ENCODE measurements at places on chromosomes 7 and 10. TPM values are rescaled to one million over a fixed set of nuclear protein-coding genes. Genes with fewer than 3 reads are reported as not detected.
A peak's percentile ranks its signal among the peaks of the same experiment; 100 is the strongest.

DNA sequence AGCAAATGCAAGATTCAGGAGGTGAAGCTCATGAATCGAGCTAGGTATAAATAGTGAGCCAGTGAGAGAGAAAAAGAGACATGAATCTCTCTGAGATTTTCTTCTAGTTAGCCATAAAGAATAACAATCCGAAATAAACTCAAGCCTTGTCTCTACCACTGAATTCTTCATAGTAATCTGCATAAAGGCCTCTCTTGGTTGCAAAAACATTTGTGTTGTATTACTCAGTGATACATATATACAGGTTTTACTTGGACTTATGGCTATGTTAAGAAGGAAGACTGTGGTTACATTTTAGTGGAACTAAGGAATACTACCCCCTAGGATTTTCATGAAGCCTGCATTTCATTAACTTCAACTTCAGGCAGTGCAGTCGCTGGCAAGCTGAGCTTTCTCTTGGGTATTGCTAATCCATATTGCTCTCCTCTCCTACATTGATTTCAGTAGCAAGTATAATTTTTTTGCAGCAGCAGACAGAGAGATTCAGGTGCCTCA, 72.7 kb upstream of the TRIL start:
- DNase-seq, result no peak

GRCh38 chr10:6743291-6743849, 163.3 kb upstream of the PRKCQ start:
- DNase-seq, result no peak

FOXK1 gene
- total RNA-seq, result 20.8 TPM

DNA sequence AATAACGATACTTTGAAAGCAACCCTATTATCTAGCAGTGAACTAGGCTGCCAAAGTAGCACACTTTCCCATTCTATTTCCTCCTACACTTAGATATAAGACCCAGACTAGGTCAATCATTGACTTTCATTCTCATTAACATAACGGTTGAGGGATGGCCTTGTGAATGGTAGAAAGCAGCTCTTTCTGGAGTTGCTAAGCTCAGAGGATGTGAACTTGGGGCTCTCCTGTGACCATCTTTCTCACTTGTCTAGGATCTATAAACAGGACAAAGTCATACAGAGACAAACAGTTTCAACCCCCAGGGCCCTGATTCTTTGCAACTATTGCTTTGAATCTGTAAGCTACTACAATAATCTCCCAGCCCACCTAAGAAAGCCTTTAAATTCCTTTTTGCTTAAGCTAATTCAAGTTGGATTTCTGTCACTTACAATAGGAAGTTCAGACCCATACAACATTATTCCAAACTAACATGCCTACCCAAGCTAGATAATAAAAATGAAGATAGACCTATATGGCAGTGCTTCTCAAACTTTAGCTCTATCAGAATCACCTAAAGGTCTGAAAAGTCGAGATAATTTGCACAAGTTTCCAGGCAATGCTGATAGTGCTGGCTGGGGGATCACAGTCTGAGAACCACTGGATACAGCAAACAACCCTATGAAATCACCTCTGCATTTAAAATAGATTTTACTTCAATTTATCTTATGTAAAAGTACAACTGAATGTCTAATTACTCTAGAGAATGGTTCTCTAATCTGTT, 16.7 kb downstream of the P4HA1 start:
- no peak for DNase-seq

DNA sequence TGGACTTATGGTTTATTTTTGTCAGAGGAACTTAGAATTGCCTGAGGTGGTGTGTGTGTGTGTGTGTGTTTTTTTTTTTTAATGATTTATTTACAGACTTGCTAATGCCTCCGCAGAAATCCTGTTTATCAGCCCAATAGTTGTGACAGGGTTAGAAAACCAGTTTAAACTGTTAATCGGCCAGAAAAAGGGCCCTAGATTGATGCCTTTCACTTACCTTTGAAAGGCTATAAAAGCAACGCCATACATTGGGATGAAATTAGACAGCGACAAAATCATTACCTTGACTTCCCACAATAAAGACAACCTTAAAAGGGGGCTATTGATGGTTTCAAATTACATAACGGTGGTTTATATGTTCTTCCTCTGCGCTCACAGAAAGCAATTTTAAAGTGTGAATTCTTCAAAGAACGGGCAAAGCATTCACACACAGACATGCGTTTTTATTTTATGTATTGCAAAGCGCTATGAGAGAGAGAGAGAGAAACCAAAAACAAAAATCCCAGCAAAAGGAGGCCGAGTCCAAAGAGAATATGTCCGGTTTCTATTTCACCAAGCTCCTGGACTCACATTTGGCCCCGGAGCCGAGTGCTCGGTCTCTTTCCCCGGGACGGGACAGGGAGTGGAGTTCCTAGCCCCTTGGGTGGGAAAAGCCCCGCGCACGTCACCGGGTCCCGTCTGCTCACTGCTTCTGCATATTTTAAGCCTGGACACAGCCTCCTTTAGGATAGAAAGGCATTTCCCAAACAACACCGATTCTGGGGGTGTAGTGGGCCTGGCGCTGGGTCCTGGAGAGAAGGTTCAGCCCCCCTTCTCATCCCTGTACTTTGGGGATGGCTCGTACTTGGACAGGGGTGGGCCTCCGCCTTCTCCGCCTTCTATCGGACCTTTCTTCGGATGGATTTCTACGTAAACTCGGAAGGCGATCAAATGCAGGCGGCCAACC, 26.8 kb upstream of the VAX1 start:
- DNase-seq, result no peak

DNA sequence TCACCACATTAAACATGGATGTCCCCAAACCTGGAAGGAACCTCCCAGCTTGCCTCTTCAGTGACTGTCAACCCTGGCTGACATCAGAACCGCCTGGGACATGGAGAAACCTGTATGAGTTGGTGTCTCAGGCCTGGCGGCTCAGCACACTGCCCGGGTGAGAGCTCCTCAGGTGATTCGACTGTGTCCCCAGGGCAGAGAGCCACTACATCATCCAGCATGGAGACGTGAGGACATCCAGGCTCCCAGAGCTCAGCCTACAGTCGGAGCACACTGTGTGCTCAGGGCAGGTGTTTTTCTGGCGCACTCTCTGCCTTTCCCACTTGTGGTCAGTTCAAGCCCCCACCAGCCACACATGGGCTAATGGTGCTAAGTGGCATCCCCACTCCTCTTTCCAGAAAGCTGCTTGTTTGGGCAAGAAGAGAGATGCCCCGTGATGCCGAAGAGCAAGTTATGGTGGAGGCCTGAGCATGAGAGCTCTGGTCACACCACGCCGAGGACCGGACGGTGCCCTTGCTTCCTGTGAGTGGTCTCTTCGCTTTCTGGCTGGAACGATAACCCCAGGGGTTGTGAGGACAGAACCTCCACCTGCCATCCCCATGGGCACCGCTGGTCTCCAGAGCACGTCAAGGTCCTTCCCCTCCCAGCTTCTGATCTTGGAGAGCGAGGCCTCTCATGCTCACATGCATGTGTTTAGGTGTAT, 38.5 kb downstream of the AMZ1 start:
- no peak for DNase-seq

DNA sequence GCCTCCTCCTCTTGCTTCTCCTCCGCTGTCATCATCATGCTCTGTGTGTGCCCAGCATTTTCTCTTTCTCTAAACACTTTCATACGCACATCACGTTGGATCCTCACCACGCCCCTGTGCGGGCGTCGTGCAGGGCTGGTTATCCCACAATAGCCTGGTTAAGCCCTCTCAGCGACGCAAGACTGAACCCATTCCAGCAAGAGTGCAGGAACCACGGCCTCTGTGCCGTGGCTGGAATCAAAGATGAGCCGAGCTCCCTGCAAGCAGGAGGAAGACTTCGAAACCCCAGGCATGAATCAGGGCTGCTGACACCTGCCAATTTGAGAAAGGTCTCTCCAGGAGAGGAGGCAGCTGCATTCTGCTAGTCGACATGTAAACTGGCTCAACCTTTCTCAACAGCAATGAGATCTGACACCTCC, 74.8 kb upstream of the FOXK1 start:
- peak; percentile 8 for DNase-seq

DNA sequence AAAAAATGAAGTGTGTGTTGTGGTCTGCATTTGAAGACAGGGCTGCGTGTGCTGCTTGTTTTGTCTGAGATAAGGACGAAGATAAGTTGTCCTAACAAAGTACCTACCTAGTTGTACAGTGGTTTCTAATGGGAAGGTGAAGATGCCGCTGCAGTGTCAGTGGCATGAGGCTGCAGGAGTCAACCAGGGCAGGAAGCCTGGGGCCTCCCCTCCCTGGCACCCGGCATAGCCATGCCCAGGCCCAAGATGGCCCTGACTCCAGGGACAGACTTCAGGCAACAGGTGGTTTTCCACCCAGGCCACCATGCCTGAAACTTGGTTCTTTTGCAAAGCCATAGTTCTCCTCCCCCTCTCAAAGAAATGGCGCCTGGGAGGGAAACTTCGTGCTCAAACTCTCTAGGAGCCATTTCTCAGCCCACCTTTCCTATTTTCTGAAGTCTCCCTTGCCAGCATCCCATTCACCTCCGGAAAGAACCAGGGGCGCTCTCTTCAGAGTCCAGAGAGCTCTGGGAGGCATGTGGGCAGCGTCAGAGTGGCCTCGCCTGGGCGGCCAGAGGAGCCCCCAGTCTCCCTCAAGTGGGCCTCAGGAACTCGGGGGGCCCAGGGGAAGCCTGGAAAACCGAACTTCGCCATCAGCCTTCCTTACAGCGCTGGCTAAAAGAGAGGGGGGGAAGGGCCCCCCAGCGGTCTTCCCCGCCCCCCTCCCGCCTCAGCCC, 2.1 kb upstream of the KAT6B start:
- DNase-seq, result no peak

HOXA3 gene
- 2.2 TPM for total RNA-seq

DNA sequence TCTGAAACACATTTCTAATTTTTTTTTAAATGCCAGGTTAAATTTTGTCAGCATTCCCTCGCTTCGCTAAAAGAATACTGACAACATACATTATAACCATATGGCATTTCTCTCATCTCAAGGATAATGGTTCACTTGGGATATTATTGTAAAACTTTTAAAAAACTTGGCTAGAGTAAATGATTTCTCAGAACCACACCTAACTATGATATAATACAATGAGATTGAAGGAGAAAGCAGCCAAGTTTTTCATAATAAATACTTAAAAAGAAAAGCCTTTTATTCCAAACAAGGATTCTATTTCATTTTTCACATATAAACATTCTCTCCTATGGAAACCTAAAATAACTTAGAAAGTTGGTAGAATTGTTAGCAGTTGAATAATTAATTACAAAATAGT, 413.9 kb downstream of the HGF start:
- DNase-seq, result no peak

GRCh38 chr7:74061840-74062539, 21.6 kb upstream of the LIMK1 start:
- peak; percentile 57 for DNase-seq

GRCh38 chr7:95424716-95425115, 10.1 kb downstream of the PON2 start:
- no peak for DNase-seq

GRCh38 chr10:98478430-98479222, 31.9 kb upstream of the HPS1 start:
- no peak for DNase-seq

GRCh38 chr7:7188091-7188490, 5.7 kb downstream of the C1GALT1 start:
- DNase-seq, result no peak

- DNase-seq, result peak; percentile 12
These were observed 28.2 kb downstream of the IL15RA start for GRCh38 chr10:5949009-5949759.

DNA sequence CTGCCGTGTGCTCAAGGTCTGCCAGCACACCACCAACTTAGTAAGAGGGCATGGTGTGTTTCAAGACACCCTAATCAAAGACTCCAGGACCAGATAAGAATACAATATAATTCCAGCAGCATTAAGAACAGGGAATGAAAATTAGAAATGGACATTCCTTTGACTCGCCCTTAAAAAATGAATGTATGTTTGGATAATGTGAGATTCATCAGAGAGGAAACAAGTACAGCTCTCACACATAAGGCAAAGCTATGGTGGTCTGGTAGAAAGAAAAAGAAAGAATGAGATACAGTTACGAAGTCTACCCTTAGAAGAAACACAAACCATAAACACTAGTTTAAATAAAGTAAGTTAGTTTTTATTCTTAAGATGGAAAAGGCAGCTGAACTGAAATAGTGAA, 174.8 kb upstream of the ANK3 start:
- DNase-seq, result no peak

DNA sequence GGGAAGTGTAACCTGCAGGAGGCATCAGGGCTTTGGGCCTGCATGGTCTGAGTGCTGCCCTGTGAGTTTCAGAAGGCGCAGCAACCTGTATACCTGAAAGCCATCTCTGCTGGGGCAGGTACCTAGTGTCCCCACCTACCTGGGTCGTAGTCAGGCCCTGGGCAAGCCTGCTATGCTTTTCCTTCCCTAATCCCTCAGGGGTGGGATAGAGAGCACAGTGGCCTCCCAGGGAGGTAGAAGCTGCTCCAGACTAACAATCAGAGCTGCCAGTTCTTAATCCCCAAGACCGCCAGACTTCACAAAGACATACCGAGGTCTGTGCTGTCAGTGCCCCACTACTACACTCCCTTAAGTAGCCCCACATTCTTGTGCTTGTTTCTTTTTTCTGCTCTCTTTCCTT, 52.0 kb downstream of the PTEN start:
- no peak for DNase-seq

- no peak for DNase-seq
These were observed 25.2 kb downstream of the NHLRC2 start for GRCh38 chr10:113879691-113880090.

MRC1 gene
- 0.12 TPM for total RNA-seq

OLAH gene
- total RNA-seq, result not detected

- no peak for DNase-seq
These were observed 52.6 kb downstream of the GTF2I start for GRCh38 chr7:74709880-74710671.

GPR37 gene
- total RNA-seq, result not detected

PLEKHS1 gene
- total RNA-seq, result not detected

MACC1 gene
- total RNA-seq, result not detected

GRCh38 chr7:20348125-20348807, 17.6 kb downstream of the ITGB8 start:
- DNase-seq, result no peak

- DNase-seq, result no peak
These were observed 55.5 kb downstream of the CNTNAP2 start for GRCh38 chr7:146172112-146172511.

KEL gene
- not detected for total RNA-seq

GRCh38 chr7:127793582-127793981, 141.6 kb downstream of the SND1 start:
- no peak for DNase-seq
